ENCODE measurements at places on chromosomes 16 and 17.

DNA sequence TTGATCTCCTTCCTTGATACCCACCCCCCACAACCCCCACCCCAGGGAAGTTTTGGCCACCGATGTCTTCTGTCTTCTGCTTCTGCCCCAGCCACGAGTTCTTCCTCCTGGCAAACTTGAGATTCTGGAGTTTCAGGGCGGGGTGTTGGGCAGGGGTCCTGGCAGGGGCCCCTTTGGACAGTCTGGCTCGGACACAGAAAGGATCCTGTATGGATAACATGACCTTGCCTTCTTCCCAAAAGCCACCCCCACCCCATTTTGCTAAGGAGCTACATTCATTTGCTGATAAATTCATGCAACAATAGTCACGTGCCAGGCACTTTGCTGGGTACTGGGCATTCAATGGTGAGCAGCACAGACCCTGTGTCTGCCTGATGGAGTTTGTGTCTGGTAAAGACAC, 5.9 kb upstream of the COL1A1 start:
- no peak for DNase-seq

GRCh38 chr16:84844049-84844350, 24.2 kb downstream of the CRISPLD2 start:
- no peak for DNase-seq

DNA sequence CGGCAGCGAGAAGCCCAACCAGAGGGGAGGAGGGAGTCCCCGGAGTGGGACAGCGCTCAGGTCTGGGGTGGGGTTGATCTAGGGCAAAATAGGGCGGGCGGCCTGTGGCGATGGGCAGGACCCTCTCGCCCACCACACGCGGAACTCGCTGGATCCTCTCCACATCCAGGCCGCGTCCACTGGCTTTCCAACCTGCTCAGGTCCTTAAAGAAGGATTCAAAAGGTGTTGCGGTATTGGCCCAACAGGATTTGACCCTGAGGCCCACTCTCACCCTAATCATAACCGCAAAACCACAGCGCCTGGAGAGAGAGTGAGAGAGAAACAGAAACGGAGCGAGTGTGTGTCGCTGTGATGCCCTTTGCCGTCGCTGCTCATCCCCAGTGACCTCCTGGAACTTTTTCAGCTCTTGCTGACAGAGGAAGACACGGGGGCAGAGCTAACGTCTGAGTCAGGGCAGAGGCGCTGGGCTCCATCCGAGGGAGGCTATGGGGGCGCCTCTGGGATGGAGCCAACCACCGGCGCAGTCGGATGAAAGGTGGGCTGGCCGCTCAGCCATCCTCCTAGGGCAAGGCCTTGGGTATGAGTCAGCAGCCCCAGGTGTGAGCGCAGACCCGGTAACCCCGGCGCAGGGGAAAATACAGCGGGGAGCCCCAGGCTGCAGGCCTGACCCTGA, 16.7 kb upstream of the OR1F1 start:
- no peak for DNase-seq

GRCh38 chr17:49926886-49927285, 42.1 kb upstream of the DLX4 start:
- peak; percentile 79 for DNase-seq

DNA sequence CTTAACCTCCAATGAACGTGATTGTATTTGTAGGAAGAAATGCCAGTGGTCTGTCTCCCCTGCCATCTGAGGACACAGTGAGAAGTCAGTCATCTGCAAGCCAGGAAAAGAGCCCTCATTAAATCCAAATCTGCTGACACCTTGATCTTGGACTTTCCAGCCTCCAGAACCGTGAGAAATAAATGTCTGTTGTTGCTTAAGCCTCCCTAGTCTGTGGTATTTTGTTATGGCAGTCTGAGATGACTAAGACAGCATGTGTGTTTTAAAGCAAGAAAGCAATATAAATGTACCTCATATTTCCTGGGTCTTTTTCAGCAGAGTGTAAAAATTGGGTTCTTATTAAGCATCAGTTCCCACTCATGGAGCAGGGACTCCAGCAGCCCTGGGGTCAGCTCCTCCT, 177.9 kb upstream of the NLRP1 start:
- no peak for DNase-seq

DNA sequence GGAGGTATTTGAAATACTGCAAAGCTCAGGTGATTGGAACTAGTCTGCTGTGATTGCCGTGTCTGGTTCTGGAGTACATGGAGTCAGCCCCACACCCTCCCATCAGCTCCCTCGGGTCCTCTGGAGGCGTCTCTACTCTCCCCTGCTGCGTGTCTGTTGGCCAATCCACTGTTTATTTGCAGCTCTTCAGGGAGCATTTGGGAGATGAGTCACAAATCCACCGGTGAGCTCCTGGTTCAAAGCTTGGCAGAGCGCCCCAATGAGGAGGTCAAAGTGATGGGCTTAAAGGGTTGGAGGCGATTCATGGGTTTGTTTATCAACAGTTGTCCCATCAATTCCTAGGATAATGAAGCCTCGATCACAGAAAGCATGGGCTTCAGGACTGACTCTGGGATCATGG, 14.6 kb downstream of the CALB2 start:
- DNase-seq: no peak

DNA sequence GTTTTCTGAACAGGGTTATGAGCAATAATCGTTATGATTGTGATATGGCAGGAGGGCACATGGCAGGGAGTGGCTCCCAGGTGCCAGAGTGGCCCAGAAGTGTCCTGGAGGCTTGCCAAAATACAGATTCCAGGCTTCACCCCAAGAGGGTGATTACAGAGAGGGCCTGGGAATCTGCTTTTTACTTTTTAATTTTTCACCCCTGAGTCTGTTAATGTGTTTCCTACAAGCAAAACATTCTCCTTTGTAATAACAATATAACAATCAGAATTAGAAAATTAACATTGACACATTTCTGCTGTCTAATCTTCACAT, 212.4 kb downstream of the SNX29 start:
- no peak for DNase-seq

DNA sequence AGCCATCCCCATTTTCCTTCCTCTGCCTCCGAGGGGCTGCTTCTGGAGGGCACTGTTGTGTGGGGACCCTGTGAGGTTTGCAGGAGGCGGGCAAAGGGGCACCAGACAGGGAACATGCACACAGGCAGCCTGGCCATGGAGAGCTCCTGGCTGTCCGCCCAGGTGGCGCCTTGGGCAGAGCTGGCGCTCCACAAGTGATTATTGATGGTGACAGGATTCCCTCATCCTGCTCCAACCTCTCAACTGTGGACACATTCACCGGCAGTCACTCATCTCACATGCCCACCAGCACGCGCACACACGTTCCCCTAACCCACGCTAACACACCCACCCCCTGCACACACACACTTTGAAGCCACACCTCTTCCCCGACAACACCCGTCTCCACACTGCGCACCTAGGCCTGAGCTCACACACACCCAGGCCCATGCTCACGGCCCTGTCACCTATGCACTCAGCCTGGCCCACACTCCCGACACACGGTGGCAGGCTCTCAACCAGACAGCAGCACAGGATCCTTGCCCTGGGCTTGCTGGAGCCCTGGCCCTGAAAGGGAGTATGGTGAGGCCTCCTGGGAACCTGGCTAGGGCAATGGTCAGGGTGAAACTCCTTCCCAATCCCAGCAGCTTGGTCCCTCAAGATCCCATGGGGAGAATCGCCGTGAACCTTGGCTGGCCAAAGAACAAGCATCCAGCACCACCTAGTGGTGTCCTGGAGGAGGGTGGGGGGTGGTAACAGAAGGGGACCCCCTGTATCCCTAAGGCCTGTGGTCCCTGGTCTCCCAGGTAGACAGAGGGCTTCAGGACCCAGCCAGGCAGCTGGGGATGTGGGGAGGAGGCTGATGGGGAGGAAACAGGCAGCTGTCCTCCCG, 3.6 kb downstream of the PNMT start:
- DNase-seq: peak; percentile 81

DNA sequence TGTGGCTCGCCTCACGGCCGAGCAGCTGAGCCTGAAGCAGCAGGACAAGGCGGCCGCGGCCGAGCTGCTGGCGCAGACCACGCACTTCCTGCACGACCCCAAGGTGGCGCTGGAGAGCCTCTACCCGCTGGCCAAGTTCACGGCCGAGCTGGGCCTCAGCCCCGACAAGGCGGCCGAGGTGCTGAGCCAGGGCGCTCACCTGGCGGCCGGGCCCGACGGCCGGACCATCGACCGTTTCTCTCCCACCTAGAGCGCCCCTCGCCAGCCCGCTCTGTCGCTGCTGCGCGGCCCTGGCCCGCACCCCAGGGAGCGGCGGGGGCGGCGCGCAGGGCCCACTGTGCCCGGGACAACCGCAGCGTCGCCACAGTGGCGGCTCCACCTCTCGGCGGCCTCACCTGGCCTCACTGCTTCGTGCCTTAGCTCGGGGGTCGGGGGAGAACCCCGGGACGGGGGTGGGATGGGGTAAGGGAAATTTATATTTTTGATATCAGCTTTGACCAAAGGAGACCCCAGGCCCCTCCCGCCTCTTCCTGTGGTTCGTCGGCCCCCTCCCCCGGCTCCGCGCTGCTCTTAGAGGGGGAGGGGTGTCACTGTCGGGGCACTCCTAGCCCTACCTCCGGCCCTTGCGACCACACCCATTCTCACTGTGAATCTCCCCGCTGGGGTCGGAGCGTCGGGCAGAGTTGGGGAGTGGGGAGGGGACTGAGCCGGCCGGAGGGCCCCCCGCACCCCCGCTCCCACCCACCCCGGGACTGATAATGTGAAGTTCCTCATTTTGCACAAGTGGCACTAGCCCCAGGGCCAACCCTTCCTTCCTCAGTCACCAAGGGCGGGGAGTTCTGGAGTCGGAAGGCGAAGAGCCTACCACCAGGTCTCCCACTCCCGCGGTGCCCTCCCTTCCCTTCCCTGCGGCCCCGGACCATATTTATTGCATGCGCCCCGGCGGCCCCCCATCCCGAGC, 4.0 kb downstream of the HIC1 start:
- DNase-seq: peak; percentile 81

DNA sequence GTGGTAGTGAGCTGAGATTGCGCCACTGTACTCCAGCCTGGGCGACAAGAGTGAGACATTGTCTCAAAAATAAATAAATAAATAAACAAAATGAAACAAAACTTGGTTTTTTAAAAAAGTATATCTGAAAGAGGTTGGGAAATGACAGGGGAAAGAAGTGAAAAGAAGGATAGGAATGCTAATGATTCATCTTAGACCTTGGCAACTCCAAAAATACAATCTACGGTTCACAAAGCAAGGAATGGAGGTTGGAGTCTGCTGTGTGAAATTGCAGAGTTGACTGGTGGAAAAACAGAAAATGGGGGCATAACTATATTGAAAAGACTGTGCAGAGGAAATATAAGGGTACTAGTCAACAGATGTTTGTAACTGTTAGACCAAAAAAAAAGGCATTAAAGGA, 40.0 kb upstream of the CD300E start:
- no peak for DNase-seq

DNA sequence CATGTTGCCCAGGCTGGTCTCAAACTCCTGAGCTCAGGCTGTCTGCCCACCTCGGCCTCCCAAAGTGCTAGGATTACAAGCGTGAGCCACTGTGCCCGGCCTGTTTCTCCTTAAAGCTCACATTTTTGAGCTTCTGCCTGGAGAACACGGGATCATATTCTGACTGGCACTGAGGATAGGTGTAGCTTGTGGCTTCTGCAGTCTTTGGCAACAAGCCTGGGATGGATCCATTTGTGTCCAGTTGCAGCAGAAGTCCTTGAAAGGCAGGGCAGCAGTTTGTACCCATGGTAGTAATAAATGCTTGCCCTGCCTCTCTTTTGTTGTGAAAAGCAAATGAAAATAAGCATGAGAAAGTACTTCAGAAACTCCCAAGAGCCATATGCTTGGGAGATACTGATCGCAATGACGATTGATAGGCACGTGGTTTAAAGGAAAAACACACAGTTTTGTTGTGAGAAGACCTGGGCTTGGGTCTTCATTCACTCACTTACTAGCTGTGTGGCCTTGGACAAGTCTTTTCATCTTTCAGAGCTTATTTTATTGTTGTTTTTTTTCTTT, 3.1 kb upstream of the CORO7 start:
- DNase-seq: no peak

- peak; percentile 38 for DNase-seq
Measured at GRCh38 chr17:43360376-43360738, 38.4 kb upstream of the ARL4D start.

GRCh38 chr17:1839516-1839915, 9.7 kb downstream of the RPA1 start:
- DNase-seq: no peak

- peak; percentile 97 for DNase-seq
Measured at GRCh38 chr17:38451840-38452529, 23.7 kb downstream of the ARHGAP23 start.

DNA sequence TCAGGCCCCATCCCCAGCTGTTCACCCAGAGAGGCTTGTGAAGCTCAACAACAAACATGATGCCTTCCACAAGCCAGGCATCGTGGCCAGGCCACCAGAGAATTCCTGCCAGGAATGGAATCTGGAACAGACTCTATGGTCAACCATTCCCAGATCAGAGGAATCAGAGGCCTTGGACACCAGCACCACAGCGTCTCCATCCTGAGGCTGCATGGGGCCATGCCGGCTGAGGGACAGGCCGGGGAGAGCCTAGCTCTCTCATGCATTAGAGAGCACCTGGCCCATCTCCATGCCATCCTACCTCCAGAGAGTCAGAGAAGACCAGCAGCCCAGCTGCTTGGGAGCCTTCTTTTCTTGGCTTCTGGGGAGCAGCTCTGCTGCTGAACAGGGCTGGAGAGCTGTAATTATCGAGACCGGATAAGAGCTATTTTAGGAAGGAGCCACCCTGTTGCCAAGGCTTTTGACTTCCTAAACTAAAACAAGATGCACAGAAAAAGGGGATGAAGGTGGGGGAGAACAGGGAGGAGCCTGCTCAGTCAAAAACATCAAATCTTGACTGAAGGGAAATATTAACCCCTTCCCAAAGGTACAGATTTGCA, 24.5 kb upstream of the MTMR4 start:
- DNase-seq: no peak

GRCh38 chr16:48999508-48999907, 282.1 kb downstream of the CBLN1 start:
- DNase-seq: no peak

DNA sequence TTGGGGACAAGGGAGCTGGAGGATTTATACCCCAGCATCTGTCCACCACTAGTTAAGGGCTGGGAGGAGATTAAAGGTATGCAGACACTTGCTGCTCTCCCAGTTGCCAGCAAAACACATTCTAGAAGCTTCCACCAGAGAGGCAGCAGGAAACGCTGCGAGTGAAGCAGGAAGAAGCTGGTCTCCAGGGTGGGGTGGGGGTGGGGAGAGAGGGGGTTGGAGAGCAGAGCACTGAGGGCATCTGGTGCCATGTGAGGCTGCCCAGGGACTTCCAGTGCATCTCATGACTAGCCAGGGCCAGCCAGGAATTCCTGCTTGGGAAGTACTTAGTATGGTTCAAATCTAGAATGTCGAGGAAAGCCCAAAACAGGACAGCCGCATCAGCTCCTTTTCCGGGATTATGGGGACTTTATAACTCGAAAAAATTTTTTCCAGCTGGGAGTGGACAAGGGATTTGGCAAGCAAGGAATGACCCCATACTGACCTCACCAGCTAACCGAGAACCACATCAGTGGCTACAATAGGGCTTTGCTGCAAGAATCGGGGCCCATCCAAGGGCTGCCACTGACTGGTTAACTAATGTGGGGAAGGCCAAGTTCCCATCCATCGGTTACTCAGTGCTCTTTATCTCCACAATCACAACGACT, 26.2 kb upstream of the AXIN2 start:
- DNase-seq: no peak

Measured in hepatic stellate cell (primary cell).